Adrenal gland (tissue), 19 donors: ENCODE measurements at places on chromosomes 1 and 21. TPM values are rescaled to one million over a fixed set of nuclear protein-coding genes. Genes with fewer than 3 reads are reported as not detected.

IFNLR1 gene
- 1.8 TPM for polyA plus RNA-seq

PROK1 gene
- polyA plus RNA-seq, result 6.2 TPM

RBM15 gene
- polyA plus RNA-seq, result 4.4 TPM

SRGAP2 gene
- polyA plus RNA-seq, result 18.9 TPM

EXOSC10 gene
- 107 TPM for polyA plus RNA-seq
